ENCODE measurements at places on chromosomes 7 and 10.

GRCh38 chr7:34242391-34242790 lies 337.1 kb downstream of the BMPER start:
- DNase-seq: no peak

DNA sequence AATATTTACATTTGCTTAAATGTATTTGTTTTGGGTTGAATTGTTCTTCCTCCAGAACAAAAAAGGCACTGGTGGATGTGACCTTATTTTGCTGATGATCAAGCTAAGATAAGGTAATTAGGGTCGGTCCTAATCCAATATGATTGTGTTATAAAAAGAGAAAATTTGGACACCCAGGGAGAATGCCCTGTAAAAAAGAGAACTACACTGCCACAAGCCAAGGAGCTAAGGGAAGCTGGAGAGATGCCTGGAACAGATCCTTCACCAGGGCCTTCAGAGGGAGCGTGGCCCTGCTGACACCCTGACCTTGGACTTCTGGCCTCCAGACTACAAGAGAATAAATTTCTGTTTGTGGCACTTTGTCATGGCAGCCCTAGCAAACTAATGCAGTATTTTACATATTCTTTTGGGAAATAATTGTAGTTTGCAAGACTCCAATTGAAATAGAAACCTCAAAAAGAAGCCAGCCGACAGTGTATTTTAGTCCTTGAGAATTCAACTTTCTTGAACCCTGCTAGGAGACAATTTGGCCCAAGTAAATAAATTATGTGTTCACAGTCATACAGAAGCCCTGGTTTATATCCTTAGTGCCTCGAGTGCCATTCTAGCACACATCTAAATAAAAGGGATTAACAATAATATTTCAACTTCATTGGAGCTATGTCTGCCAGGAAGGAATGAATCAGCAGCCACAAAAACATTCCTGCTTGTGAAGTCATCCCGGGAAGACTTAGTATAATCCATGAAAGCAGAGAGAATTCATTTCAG lies 164.6 kb downstream of the PKD1L1 start:
- DNase-seq: no peak

GRCh38 chr10:42958142-42958868 lies 118.6 kb upstream of the RET start:
- peak; percentile 27 for DNase-seq

GRCh38 chr7:137545059-137545716 lies 201.7 kb upstream of the PTN start:
- DNase-seq: no peak

DNA sequence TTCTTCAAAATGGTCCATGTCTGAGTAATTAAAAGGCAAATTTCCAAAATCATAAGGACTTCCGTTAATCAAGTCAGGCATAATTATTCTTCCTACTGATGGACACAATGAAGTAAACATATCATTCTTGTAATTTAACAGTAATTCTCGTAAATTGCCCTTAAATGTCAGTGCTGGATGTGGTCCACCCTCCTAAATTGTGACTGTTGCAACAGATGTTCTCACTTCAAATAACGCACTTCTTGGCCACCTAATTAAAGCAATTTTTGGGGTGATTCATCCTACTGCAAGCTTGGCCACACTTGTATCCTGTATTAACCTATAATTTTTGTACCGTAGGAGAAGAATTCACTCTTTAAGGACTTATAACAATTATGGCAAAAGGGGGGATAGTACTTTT lies 1.9 kb downstream of the COL1A2 start:
- no peak for DNase-seq

DNA sequence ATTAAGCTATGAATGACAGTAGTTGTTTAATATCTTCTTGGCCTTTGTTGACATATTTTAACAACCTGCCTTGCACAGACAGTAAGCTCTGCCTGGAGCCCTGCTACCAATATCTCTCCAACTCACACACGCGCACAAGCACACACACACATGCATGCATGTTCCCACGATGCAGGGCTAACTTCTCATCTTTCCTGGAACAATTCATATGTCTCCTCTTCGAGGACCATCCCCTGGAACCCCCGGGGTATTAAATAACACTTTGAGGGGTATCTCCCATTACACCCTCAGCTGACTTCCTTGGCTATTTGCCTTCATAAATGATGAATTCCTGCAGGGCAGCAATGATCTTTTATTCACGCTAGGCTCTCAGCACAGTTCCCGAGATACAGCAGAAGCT lies 258.0 kb downstream of the TRIL start:
- no peak for DNase-seq

GRCh38 chr7:77327067-77327931 lies 88.8 kb downstream of the GSAP start:
- DNase-seq: no peak

GRCh38 chr10:106000721-106001120 lies 1163.8 kb downstream of the SORCS1 start:
- no peak for DNase-seq

GRCh38 chr10:4088354-4089066 lies 303.5 kb upstream of the KLF6 start:
- no peak for DNase-seq

GRCh38 chr7:120254845-120255244 lies 18.1 kb upstream of the KCND2 start:
- DNase-seq: no peak

DNA sequence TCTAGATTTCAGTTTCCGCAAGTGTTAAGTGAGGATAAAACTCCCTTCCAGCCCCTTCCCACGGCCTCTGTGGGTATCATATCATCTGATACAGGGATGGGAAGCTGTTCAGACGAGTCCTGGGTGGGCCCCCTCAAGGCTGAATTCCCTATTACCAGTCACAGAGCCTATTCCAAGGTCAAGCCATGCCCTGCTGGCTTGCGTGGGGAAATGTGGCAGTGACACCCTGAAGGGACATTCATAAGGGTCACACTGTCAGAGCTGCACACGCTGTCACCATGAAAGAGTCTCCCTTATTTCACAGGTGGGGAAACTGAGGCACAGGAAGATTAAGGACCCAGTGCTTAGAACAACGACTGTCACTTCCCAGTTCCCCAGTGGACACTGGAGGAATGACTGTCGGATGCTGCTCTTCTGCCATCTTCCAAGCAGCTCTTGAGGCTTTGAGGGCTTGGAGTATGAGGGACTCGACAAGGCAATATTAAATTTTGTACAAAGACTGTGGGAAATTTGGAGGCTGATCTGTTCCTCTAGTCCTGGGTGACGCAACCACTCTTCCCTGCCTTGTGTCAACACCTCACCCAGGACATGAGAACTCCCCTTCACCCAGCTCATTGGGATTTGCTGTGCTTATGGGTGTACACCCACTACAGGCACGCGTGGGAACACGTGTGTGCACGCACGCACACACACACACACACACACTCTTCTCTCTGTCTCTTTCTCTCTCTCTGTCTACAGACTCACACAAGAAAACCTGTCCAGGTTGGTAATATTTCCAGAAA lies 386.0 kb downstream of the RPS24 start:
- DNase-seq: no peak

DNA sequence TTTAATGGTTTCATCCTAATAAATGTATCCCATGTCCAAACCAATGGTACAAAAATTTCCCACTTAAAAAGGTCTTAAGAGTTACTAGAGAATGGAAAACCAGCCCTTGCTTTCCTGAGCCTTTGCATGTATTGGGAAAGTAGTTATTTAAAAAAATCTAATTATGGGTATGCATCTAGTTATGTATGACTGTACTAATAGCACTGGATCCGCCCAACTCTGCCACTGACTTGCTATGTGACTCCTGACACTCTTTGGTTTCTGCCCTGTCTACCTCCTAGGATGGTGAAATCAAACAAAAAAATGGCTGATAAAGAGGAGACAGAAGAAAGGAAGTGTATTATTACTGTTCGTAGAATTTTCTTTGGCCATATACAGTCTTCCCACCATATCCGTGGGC lies 110.4 kb upstream of the CCDC6 start:
- DNase-seq: no peak

- peak; percentile 65 for DNase-seq
Observed at GRCh38 chr10:30028006-30028737, 31.2 kb downstream of the JCAD start.

- no peak for DNase-seq
Observed at GRCh38 chr10:86523348-86523747, 1.8 kb upstream of the WAPL start.

GRCh38 chr7:6652446-6653011 lies 15.4 kb downstream of the ZNF316 start:
- no peak for DNase-seq

- DNase-seq: no peak
Observed at GRCh38 chr7:13875496-13876074, 113.9 kb downstream of the ETV1 start.

DNA sequence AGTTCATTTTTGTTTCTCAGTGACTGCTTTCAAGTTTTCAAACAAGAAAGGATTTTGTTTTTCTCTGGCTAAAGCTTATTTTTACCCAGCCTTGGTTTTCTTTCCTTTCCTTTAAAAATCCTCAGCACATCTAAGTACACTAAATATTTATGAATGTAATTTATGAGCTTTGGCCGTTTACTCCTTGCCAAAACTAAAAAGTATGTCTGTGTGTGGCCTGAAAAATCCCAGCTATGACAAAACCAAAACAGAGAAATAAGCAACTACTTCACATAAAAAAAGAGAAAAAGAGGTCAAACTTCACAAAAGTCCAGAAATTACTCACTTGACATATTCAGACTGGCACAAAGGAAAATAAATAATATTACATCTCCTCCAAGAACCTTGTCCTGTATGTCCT lies 365.1 kb upstream of the NFE2L3 start:
- no peak for DNase-seq

DNA sequence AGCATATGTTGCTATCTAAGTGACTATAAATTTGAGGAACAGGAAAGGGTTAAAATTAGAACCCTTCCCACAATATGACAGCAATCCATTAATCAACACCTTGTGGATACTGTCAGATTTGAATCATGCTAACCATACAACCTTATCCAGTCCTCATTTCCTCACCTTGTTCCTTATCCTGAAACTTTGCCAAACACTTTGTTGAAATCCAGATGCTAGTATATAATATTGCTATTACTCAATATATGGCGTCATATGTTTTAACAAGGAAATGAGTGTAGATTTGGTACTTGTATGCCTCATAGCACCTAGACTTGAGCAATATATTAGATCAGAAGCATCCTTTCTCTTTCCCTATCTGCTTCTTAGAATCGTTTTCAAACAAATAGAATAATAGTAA lies 66.3 kb upstream of the SLC25A13 start:
- no peak for DNase-seq
